ENCODE measurements at places on chromosomes 16 and 17.

DNA sequence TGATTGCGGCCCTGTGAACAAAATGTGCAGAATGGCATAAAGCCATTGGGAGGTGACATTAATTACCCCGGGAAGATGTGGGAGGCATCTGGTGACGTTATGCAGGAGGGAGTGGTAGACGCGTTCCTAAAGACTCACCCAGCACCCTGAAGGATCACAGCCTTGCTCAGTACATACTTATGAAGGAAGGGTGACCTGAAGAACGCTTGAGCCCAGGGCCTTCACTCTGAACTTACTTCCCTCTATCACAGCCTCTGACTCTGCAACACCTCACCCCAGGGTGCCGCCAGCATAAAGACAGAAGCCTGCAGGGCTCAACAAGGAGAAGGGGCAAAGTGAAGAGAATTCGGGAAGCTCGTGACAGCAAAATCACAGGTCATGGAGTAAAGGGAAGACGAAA is 9.4 kb downstream of the MFSD6L start:
- no peak for DNase-seq

DNA sequence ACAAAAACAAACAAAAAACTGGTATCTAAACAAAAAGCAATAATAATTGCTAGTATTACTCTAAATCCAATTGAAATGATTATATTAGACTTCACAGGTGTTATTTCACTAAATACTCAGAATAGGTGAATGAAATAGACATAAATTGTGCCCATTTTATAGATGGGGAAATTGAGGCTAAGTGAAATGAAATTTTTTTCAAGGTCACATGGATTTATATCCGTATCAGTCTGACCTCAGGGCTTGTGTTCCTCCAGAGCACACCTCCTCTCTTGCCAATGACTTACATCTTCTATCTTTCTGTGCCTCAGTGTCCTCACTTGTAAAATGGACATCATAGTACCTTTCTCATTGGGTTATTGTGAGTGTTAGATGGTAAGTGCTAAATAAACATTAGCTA is 72.3 kb downstream of the GP2 start:
- no peak for DNase-seq

DNA sequence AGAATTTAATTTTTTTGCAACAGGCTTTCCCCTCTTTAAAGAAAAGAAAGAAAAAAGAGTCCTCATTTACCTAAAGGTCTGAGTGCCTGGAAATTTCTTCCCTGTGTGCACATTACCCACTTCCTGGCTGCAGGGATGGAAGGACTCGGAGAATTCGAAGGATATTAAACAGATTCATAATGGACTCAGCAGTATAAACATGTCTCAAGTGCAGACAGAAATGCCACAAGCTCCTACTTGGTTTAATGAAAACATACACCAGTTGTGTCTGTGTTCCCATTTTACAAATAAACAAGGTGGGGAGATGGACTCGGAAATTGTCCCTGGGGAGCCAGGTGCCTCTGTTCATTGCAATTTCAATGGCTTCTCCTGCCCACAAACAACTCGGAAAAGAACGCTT is 47.2 kb downstream of the MEOX1 start:
- DNase-seq: no peak

- DNase-seq: no peak
Observed at GRCh38 chr16:68228652-68229051, 7.3 kb downstream of the ESRP2 start.

DNA sequence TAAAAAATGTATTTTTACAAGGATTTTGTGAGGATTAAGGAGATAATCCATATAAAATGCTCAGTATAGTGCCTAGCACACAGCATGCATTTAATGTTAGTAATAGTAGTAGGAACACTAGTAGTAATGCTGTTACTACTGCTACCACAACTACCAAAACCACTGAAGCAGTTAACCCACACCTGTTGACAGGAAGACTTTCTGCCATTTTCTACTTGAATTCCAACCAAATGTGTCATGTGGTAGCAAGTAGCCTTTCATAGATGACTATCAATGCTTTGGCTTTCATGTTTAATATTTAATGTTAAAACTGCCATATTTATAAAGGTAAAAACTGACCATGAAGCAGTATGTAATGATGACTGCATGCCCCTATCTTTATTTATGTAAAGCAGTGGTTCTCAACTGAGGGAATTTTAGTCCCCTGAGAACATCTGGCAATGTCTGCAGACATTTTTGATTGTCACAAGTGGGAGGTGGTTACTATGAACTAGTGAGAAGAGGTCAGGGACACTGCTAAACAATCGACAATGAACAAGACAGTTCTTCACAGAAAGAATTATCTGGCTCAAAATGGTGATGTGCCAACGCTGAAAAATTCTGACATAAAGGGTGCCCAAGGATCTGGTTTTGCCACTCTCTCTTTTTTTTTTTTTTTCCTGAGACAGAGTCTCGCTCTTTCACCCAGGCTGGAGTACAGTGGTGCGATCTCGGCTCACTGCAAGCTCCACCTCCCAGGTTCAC is 89.4 kb downstream of the ITFG1 start:
- no peak for DNase-seq

- DNase-seq: no peak
Observed at GRCh38 chr16:8113843-8114242, 476.5 kb downstream of the TMEM114 start.

DNA sequence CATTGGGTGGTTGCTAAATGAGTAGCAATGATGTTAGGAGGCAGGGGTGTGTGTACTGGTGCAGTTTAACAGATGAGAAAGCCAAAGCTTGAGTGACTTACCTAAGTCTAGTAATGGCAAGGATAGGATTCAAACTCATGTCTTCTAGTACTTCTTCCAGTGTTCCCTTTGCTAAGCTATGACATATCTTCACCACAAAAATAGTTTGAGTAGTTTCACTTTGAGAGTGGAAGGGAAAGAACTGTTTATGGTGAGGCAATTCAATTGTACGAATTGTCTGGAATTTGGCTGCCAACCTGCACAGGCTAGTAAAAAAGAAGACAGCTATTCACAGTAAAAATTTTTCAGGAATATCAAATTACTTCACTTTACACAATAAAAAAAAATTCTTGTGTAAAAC is 138.0 kb downstream of the NLK start:
- DNase-seq: no peak

DNA sequence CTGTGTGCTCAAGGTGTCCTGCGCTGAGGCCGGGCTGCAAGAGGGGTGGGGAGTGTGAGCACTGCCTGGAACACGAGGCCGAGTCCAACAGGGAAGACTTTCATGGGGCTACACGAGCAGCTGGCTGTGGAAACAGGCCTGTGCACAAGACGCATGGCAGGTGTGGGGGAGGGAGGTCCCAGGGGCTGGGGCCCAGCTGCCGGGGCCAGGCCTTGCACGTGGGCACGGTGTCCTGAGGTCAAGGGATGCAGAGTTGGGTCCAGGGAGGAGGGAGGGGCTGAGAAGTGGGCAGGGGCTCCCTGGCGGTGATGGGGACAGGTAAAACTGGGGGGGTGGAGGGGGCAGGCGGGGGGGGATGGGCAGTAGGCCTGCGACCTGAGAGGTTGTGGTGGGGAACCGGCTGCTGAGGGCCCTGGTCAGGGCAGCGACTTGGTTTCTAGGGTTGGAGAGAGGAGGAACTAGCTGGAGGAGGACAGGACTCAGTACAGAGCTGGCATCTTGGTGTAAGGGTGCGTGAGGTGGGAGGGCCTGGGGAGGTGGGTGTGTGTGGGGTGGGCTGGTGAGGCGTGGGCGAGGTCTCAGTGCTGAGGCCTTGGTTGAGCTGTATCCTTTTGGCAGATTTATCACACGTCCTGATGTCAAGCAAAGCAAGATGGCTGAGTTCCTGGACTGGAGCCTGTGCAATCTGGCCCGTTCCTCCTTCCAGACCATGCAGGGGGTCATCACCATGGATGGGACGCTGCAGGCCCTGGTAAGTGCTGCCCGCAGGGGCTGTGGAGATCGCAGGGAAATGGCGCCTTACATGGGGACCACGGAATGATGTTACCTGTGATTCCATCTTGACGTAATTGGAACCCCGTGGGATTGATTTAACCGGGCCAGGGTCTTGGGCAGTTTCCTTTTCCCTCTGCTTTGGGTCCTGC is 29.4 kb downstream of the TBCD start:
- no peak for DNase-seq

DNA sequence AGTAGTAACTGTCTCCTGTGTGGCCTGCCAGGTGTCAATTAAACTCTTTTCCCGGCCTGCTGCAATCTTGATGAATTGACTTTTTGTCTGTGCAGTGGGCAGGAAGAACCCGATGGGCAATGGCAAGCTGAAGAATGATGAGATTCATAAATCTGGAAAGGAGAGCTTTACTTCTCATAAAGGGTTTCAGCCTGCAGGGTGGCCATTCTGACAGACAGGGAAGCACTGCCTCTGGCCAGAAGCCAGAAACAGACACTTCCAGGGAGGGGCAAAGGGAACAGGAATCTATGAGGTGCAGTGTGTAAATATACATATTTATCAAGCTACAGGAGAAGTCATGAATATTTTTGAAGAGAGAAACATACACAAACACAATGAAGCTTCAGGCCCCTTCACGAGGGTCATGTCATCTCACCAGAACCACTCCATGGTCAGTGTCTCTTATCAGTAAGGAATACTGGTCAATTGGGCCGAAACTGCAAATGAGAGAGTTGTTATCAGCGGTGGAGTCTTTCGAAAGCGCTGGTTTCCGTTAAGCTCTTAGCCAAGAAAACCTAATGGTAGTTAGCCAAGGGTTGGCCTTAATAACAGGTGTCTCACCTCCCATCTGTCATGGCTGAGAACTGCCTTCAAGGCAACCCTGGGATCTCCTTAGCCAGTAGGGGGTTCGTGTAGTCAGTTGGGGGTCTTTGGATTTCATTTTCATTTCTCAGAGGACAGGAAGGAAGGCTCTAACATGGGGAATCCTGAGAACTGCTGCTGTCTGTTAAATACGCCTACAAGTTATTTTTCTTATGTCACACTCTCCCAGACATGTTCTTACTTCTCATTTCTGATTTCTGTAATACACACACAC is 1.2 kb upstream of the NARF start:
- no peak for DNase-seq

DNA sequence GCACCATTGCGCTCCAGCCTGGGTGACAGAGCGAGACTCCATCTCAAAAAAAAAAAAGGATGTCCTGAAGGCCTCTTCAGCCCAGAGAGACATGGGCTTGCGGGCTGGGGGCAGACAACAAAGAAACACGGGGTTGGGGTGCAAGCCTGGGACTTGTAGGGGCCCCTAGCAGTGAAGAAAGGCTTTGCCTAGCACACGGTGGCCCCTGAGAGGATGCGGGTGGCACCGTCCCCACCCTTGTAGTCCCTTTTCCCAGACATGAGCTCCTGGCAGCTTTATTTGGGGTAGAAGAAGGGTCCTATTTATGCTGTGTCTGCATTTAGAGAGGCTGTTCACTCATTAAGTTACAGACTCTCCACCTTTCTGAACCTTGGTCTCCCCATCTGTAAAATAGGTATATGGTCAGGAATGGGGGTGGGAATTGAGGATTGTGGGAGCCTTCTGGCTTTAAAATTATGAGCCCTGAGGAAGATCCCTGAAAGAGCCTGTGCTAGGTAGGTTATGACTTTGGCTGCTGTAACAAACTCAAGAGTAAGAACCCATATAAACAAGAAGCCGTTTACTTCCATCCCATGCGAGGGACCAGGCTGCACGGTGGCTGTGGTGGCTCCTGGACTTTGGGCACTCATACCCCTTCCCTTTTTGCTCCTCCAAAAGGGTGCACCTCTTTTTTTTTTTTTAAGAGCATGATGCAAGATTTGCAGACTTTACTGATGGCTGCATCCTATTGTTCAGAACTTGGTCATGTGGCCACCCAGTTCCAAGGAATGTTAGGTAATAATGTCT is 20.6 kb upstream of the ADGRG1 start:
- DNase-seq: no peak

DNA sequence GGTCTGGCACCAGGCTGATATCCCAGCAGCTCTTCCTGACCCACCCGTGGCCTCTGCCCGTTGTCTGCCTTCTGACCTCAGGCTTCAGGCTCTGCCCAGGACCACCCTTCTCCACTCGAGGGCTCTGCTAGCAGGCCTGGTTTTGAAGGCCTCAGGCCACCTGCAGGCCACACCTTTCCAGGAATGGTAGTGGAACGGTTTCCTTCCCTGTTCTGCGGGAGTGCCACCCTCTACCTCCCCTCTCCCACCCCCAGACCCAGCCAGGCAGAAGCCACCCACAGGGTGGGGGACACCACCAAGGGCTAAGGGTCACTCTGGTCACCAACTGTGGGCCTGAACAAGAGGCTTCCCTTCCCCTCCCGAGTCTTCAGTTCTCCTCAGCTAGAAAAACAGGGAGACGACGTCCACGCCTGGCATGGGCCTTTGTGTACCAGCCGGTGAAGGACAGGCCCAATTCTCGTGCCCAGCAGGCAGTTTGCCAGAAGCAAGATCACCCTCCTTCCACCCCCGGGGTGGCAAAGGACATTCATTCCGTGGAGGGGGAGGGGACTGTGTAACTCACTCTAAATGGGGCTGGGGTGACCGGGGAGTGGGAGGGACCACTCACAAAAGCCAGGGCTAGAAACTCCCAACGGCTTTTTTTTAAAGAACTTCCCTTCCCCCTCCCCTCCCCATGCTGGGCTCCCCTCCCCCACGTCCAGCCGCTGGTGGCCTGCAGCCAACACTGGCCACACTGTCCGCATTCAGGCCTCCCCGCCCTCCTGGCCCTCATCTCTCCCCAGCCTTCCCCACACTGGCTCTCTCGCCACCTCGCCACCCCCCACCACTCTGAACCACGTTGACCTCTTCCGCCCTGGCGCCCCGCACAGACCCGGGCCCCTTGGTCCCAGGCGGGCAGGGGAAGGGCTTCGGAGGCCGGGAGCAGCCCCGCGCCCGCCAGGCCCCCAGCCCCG is 7.7 kb downstream of the CBX4 start:
- no peak for DNase-seq

DNA sequence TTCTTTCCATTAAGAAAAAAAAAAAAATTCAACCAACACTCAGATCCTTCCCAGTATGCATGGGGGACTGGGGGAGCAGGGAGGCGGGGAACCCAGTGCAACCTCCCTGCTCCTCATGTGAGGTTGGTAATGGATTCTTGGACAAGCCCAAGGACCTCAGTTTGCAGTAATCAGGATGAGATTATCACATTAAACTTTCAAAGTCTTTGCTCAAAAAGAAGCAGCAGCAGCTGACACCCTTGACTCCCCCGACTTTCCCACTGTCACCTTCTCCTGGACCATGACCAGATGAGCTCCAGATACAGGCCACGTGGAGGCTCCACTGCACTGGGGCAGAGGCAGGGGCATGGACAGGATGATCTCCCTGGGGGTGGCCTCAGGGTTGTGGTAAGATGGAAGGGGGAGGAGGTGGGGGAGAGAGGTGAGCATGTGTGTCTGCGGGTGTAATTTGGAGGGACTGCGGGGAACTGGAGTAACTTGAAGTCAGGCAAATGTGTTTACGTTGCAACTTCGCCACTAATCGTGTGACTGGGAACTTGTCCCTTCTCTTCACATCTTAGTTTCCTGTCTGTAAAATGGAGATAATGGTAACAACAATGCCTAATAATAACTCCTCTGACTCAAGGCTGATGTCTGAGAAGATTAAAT is 19.8 kb downstream of the ZNF385C start:
- no peak for DNase-seq

DNA sequence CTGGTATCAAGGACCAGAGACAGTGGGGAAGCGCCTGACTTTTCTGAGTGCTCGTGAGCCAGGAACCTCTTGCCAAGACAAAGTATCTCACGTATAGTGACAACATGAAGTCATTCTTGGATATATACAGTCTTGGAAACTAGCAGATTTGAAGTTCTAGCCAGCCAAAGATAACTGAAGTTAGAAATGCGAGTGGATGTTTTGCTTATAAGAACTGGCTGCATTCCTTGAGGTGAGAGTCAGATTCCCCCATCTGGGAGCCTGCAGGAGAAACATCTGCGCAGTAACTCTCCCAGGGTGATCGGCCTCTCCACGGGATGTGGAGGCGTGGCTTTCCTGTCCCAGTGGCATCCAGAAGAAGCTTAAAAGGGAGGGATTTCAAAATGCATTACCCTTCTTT is 89.8 kb downstream of the SHISA6 start:
- no peak for DNase-seq
